Stimulated activated memory B cell treated with anti-CD40 and anti-IgM and Interleukin-4, amounts not matched to agents 10 μg/mL and 1 μg/mL and 100 μg/mL, for 72 hours (primary cell): ENCODE measurements at places on chromosomes 1 and 21.

- ATAC-seq = no peak
Measured at GRCh38 chr1:237139732-237140131, 97.7 kb downstream of the RYR2 start.

- no peak for ATAC-seq
Measured at GRCh38 chr1:156123356-156124196, 9.1 kb downstream of the LMNA start.

- no peak for ATAC-seq
Measured at GRCh38 chr1:105492921-105493320, 1563.6 kb upstream of the PRMT6 start.

DNA sequence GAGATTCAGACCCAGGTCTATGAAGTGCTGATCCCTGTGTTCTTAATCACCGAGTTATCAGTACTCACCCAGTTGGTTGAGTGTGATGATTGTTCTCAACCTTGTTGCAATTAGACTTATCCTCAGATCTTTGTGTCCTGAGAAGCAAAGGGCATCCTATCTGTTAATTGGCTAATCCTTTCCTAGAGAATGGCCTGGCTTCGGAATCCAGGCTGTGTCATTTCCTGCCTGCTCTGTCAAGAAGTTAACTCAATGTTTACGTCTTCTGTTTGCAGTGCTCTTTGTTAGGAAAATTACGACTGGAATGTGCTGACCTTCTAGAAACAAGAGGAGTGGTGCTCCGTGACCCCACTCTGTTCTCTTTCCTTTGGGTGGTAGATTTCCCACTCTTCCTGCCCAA, 14.7 kb downstream of the GAS5 start:
- ATAC-seq = no peak

GRCh38 chr1:1594602-1595260, 5.2 kb downstream of the FNDC10 start:
- peak; percentile 51 for ATAC-seq

- ATAC-seq = no peak
Measured at GRCh38 chr1:77168358-77168757, 50.9 kb downstream of the PIGK start.

DNA sequence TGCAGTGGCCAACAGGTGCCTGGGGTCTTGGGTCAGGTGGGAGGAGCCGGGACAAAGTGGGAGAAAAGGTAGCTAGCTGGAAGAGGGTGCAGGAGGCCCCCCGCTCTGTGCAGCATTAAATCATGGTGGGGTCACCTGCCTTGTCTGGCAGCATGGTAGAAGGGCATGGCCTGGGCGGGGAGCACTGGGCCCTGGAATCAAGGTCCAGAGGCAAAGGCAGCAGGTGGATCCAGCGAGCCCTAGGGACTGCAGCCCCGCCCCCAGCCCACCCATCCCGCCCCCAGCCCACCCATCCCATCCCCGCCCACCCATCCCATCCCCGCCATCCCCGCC, 16.7 kb upstream of the TTLL10 start:
- ATAC-seq = no peak

DNA sequence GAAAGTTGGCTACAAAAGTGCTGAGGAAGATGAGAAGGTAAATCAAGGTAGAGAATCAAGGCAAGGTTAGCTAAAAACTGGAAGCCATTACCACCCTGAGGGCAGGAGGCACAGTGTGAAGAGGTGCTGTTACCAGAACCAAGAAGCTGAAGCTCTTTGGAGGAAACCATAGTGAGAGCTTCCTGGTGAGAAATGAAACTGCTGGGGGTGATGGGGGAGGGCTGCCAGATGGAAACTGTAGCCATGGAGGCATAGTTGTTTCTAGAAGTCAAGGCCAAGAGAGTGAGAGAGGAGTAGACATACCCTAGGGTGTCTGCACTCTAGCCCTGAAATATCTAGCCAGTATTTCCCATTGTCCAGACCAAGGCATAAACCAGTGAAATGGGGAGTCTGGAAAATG, 28.7 kb downstream of the IFI44 start:
- ATAC-seq = no peak

GRCh38 chr1:227883073-227883520, 64.6 kb downstream of the WNT9A start:
- no peak for ATAC-seq

DNA sequence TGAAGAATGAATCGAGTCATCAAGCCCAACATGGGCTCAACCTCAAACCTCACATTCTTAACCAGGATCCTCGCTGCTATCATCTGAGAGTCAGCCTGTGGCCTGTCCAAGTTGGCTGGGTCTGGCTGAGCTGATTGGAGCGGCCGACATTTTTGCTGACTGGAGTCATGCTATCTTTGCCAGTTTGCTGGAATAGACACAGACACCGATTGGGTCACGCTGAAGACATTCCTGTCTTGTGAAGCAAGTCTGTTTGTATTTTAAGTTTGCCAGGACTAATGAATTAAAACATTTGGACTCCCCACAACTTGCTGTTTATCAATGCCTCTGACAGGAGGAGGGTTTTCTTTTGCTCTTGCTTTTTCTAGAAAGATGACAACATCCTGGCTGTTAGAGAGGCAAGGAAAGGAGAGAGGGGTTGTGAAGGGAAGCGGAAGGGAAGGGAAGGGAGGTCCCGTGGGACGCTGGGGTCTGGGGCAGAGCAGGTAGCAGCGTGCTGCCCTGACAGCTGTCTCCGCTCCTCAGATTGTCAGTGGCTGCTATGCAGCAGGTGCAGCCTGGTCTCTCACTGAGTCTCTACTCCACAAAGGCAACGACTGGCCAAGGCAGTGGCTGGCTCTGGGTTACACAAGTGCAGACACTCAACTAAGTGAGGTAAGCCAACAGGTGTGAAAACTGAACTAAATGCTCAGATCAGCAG, at the start of gene MAP3K7CL:
TSS of gene MAP3K7CL (plus strand) at position 375 of the 700 bp plus-strand sequence. CDS start 2,701 bp downstream, outside the sequence.
- no peak for ATAC-seq

GRCh38 chr1:221150996-221151395, 271.8 kb downstream of the HLX start:
- ATAC-seq = no peak

- peak; percentile 73 for ATAC-seq
Measured at GRCh38 chr1:15411593-15412137, 2.0 kb downstream of the EFHD2 start.

DNA sequence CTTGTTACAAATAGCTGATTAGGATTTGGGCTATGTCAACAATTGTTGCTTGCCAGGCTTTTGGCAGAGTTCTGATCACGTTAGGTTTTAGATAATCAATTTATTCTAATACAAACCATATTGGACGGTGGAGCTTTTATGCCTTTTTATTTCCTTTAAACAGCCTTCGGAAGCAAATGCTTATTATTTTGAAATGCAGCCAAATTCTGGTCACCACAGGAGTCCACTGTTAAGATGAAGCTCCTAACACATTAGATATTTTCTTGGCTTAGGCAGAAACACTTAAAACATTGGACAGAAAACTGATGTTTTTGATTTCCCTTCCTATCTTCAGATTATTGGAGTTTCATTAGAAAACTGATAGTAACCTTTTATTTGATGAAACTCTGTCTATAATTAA, 82.9 kb downstream of the CENPF start:
- ATAC-seq = no peak

DNA sequence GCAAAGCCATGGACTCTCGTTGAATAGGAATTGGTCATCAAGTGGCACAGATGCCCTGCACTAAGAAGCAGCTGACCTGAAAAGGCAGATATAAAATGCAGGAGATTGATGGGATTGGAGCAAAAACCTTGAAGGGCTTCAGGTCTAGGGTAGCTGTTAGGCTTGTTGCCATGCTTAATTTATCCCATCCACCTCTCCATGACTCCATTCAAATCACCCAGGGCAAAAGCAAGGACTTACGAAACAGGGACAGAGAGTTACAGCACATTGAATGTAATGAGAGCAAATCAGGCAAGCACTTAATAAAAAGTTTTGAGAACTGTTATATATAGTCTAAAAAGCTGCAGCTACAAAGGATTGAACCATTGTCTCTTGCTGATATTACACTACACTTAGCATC, 298.2 kb upstream of the ESRRG start:
- no peak for ATAC-seq

DNA sequence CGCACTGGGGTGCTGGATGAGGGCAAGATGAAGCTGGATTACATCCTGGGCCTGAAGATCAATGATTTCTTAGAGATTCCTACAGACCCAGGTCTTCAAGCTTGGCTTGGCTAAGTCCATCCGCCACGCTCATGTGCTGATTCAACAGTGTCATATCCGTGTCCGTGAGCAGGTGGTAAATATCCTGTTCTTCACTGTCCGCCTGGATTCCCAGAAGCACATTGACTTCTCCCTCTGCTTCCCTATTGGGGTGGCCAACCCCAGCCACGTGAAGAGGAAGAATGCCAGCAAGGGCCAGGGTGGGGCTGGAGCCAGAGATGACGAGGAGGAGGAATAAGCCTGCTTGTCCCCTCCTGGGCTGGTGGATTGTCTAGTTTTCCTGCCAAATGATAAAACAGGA, 2.2 kb upstream of the CBR3 start:
- ATAC-seq = no peak

DNA sequence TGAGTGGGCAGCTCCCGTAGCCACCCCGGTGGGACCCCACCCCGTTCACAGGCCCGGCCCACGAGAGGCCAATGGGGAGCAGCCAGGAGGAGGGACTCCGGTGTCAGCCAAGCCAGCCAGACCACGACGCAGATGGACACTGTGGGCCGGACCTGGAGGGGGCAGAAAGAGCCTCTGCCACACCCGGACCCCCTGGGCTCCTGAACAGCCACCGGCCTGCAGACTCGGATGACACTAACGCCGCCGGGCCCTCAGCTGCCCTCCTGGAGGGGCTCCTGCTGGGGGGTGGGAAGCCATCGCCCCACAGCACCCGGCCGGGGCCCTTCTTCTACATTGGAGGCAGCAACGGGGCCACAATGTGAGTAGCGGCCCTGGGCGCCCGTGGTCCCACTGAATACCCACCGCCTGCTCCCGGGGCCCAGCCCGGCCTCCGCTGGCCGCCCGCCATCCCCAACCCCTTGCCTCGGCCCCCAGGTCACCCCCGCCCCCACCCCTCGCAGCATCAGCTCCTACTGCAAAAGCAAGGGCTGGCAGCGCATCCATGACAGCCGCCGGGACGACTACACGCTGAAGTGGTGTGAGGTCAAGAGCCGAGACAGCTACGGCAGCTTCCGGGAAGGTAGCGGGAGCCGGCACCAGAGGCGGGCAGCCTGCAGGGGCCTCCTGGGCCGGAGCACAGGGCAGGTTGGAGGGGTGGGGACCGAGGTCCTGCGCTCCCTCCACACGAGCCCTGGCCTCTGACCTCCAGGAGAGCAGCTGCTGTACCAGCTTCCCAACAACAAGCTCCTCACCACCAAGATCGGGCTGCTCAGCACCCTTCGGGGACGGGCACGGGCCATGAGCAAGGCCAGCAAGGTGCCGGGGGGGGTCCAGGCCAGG, 6.5 kb downstream of the TTLL10 start:
- ATAC-seq = peak; percentile 1

DNA sequence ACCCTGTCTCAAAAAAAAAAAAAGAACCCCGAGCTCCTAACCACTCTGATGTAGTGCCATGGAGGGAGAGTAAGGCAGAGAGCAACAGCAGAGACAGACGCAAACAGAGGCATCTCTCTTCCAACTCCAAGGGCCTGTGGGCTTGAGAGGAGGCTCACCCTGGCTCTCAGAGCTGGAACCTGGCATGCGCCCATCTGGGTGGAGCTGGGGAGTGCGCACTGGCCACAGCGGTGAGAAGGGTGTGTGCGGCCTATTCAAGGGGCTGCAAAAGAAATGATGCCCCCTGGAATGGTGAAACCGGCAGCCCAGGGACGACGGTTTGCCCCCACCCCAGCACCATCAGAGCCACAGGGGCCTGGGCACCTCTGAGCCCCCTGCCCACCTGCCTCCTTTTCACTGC, 17.6 kb downstream of the COL8A2 start:
- no peak for ATAC-seq

- ATAC-seq = no peak
Measured at GRCh38 chr1:146051452-146051851, 29.9 kb upstream of the HJV start.

DNA sequence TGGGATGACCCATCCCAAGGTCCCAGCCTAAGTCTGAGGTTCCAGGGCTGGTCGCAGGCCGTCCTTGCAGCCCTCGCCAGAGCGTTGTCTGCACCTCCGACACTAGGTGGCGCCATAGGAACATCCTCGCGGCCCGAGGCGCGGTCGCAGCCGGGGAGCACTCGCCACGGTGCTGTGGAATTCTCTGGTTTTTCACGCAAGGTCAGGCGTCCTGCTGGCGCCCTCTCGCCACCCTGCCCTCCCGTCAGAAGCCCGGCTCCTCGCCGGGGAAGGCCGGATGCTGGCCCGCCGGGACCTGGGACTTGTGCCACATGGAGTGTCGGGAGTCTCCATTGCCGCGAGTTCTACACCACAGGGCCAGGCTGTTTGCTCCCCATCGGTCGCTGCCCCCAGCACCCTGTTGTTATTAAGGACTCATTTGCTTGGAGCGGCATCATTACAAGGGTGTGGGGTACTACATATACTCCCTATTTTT, 196.8 kb upstream of the LMO4 start:
- ATAC-seq = peak; percentile 90

GRCh38 chr1:104195395-104195794, 445.7 kb downstream of the AMY1C start:
- ATAC-seq = no peak

GRCh38 chr1:154626456-154627256, 18.7 kb upstream of the ADAR start:
- ATAC-seq = peak; percentile 37

GRCh38 chr1:28241638-28242241, 5.8 kb downstream of the ATP5IF1 start:
- no peak for ATAC-seq

DNA sequence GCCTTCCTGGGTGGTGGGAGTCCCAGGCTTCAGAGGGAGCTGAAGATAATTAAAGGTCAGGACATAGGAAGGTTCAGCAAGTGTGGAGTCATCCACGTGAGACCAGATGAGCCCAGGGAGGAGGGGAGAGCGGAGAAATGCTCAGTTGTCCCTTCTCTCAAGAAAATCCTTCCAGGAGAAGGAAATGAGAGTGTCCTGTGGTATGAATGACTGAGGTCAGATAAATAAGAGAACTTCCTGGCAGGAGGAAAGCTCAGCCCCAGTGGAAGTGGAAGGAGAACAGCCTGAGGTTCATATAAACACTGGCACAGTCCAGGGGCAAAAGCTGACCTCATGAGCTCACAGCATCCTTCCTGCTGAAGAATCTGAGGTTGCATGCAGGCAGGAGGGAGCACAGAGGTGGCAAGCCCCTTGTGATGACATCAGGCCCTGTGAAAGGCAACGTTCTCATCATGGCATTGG, 97.6 kb downstream of the NAV1 start:
- no peak for ATAC-seq
